ENCODE measurements at places on chromosomes 2 and 18.

DNA sequence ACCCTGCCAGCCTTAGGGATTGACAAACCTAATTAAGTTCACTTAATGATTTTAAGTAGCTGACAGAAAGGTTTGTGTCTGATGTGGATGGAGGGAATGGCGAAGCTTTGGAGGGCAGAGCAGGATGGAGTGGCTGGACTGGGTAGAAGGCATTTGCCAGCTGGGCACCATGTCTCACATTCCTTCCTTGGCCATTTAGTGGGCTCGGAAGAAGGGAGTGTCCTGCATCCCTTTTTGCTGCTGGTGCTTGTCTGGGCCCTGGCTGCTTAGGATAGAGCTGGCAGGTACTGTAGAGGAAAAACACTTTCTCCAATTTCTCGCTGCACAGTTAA is 166.7 kb downstream of the CLIP4 start:
- no peak for DNase-seq

GRCh38 chr2:98379311-98380202 is 33.3 kb downstream of the CNGA3 start:
- DNase-seq, result no peak

DNA sequence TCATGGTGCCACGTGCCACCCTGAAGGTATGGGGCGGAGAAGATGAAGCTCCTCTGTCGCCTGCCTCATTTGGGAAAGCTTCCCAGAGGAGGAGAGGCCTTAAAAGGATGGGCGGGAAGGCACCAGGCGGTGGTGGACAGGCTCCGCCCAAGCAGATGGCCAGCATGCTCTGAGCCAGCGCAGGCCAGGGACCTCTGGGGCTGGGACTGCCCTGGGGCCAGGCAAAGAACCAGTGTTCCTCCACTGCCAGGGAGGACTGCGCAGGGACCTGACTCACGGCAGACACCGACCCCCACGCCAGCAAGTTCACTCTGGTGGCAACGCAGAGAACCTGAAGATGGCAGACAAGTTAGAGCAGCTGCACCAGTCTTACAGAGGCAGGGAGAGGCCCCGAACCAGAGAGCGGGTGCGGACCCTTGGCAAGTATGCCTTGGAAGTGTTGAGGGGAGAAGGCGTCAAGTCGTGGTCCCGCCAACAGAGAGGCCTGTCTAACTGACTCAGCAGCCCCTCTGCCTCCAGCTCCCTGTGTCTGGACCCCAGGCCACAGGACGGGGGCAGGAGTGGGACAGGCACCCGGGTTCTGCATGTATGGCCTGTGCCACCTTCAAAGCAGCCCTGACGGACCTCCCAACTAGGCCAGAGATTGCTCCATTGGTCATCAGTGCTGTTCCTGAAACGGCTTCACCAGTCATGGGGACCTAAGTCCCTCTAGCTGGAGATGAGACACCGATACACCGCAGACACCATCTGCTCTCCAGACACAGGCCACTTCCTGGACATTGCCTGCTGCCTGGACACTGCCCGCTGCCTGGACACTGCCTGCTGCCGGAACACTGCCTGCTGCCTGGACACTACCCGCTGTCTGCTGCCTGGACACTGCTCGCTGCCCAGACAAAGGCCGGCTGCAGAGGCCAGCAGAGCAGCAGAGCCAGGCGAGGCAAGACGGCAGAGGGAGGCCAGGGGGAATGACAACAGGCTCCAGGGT is 124.7 kb downstream of the HDAC4 start:
- DNase-seq, result no peak

- no peak for DNase-seq
Measured at GRCh38 chr2:28201671-28202180, 190.9 kb upstream of the FOSL2 start.

DNA sequence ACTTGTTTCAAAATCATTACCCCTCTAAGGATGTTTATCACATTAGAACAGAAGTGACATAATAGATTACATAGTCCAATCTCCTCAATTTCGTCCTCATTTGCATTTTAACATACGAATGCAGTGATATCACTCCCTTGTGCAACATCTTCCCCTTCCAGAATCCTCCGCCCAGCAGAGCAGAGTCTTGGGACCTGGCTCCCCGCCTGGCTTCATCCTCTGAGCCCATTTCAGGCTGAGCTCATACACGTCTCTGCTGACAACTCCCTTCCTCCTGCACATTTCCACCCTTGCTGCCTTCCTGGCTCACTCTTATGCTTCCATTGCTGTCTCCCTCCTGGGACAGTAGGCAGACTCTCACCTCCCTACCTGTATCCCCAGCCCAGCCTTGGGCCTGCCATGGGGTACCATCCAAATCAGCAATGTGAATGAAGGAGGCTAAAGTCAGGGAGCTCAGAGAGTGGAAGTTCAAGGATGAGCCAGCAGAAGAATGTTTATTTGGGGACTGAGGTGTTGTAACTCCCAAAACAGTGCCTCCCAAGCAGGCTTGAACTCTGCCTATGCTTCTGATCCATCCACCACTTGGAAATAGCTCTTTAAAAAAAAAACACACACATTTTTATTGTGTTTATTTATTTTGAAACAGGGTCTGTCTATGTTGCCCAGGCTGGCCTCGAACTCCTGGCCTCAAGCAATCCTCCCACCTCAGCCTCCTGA is 165.2 kb downstream of the TMEM200C start:
- DNase-seq, result no peak

DNA sequence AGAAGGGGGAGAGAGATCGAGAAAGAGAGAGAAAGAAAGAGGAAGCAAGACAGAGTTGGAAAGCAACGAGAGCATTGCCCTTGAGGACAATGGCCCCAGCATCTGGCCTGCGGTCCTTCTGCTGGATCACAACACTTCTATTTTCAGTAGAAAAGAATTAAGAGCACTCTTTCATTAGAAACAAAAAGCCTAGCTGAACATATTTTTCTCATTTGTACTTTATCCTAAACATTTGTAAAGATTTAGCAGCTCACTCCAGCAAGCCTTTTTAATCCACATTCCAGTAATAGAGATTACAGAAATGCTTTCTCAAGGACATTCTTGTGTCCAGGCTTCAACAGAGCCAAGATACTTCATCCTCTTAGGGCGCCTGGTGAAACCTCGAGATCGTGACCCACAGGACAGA is 31.6 kb upstream of the AFF3 start:
- no peak for DNase-seq

DNA sequence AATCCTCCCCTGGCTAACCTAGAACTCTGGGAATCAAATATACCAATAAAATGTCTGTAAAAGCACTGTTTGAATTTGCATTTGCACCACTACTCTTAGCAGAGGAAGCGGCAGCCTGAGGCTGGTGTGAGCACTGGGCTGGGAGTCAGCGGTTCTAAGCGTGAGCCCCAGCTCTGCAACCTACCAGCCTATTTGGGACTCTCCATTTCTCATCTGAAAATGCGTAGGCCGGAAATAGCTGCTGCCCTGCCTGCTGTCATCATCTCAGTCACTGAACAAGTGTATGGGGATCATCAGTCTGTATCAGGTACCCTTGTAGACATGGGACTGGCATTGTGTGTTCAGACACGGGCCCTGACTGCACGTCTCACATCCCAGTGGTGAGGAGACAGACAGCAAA is 194.3 kb downstream of the ANKRD30B start:
- DNase-seq, result no peak

DNA sequence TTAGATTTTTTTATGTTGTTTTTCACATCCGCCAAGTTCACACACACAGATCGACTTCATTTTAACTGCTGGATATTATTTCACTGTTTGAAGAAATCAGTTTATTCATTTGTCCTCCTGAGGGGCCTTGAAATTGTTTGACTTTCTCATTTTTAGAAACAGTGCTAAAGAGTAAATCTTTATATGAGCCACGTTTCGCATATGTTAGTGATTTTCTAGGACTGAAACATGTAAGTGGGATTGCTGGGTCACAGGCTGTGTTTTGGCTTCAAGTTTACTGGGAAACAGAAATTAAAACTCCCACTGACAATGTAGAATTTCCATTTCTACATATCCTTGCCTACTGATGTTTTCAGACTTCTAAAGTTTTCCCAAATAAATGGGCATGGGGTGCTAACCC is 363.8 kb downstream of the NCKAP5 start:
- no peak for DNase-seq
